A549 (cell line): ENCODE measurements at places on chromosomes 1 and 21. TPM values are rescaled to one million over a fixed set of nuclear protein-coding genes. Genes with fewer than 3 reads are reported as not detected.

GRCh38 chr1:2335721-2336455 is 55.5 kb downstream of the MORN1 start:
- DNase-seq: no peak

DNA sequence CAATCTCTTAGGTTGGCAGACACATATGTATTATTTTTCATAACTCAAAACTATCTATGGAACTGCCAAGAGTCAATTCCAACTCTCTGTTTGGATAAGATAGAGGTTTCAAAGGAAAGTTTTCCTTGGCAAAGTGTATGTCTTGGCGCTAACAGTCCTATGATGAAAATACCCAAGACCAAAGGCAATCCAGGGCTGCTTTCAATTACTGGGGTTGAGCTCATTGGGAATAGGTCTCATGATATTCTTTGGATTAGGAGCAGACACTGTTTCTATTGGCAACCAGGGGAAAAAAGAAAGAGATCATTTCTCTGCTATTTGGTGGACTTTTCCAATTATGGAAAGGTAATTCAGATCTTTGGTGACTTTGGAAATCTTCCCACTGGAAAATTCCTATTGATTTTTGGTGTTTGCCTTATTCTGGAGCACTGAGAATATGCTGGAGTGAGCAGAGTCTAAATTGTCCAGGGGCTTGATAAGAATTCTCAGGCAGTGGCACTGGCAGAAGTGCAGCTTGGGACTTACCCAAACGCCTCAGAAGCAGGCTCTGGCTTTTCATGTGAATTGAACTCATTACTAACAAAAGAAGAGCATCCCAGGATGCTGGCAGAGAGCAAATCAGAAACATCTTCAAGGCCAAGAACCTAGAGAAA is 20.4 kb upstream of the PLXNA2 start:
- no peak for DNase-seq

DNA sequence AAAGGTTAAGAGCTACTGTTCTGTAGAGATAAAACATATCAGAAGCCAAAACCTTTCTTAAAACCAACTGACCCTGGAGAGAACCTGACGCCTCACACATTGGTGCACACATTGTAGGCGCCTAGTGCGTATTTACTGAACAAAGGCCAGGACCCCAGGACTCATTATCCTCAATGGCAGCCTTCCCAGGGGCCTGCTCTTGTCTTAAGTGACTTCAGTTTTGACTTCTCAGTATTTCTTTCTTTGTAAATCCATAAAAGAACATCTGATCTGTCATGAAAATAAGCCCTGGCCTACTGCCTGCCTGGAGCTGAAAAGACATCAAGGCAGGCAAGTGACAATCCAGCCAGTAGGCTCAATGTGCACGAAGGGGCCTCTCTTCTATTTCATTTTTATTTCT is 27.6 kb downstream of the ABCA4 start:
- no peak for DNase-seq

DNA sequence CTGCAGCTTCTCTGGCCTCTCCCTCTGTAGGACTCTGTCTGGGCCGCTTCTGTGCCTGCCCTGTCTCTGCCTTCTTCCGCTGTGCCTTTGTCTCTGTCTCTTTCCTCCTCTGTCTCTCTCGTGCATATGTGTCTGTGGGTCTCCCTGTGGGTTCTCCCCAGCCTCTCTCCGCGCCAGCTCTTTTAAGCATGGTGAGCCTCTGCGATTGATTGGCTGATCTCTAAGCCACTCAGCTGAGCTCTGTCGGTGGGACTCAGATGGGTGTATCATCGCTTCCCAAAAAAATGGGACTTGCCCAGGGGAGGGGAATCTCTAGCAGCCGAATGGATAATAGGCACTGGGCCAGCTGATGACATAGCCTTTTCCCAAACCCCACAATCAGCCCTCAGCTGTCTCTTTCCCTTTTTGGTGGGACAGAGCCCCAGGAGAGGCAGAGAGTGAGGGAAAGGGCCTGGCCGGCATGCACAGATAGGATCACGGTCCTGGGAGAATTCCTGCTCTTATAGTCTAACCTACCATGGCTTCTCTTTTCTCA is at the start of gene ADAMTS4:
TSS of gene ADAMTS4 (minus strand) at position 158 of the 535 bp plus-strand sequence. CDS start 427 bp downstream, outside the sequence.
- no peak for DNase-seq

DNA sequence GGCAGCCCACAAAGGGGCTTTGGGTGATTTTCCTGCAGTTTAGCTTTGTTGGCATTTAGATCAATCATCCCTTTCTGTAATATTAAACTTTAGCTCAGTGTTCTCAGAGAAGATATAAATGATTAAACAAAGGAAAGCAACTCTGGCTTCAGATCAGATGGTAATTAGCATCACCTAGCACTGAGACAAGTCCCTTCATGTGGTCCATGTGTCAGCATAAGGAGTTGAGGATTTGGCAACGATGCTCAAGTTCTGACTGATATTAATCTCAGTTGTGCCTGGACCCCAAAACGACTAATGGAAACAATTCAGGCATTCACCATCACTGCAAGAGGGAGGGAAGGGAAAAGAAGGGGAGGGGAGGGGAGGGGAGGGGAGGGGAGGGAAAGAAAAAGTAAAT is 60.4 kb downstream of the SEC16B start:
- DNase-seq: no peak

DNA sequence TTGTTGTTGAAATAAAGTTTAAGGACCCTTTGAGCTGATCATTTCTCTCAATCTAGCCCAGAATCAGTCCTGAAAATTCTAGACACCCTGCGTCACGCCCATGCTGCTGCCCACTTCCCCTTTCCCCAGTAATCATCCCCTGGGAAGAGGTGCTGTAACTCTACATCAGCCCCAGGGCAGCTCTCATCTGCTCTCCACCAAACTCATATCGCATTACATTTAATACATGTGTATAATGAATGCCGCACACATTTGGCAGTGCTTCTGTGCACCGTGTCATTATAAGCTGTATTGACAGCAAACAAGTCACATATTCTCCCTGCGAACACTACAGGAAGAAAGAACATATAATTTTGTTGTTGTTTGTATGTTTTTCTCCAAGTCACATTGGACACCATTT is 539.7 kb upstream of the DAB1 start:
- no peak for DNase-seq

GRCh38 chr1:40818264-40818961 is 34.8 kb downstream of the KCNQ4 start:
- DNase-seq: no peak

DNA sequence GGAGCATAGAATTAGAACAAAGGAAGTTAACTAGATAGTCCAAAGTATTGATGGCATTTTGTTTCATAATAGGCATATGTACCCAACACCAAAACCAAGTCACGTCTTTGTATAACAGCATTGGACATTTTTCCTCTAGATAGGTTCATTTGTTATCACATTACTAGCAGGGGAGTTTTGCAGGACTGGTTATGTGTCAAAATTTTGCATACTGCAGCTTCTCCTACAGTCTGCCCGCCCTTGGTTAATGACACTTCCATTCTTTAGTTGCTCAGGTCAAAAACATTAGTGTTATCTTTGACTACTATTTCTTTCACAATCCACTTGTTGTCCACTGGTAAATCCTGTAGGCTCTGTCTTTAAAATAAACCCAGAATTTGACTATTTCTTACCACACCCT is 8.9 kb downstream of the CAPZA1 start:
- DNase-seq: no peak

DNA sequence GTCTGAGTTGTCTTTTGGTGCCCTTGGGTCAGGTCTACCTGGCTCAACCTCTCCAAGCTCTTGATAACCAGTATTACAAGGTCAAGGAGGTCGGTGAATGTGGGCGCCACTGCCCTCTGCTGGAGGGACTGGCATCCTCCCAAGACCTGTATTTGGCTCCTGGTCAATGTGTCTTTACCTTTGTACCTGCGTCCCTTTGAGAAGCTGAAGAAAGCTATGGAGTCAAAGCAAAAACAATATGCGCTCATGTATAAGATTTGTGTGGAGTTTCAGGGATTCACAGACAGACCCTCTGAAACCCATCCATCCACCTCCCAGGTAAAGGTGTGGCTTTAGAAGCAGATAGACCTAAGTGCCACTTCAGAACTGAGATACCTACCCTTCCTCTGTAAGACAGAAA is 61.8 kb upstream of the NBL1 start:
- peak; percentile 25 for DNase-seq

DNA sequence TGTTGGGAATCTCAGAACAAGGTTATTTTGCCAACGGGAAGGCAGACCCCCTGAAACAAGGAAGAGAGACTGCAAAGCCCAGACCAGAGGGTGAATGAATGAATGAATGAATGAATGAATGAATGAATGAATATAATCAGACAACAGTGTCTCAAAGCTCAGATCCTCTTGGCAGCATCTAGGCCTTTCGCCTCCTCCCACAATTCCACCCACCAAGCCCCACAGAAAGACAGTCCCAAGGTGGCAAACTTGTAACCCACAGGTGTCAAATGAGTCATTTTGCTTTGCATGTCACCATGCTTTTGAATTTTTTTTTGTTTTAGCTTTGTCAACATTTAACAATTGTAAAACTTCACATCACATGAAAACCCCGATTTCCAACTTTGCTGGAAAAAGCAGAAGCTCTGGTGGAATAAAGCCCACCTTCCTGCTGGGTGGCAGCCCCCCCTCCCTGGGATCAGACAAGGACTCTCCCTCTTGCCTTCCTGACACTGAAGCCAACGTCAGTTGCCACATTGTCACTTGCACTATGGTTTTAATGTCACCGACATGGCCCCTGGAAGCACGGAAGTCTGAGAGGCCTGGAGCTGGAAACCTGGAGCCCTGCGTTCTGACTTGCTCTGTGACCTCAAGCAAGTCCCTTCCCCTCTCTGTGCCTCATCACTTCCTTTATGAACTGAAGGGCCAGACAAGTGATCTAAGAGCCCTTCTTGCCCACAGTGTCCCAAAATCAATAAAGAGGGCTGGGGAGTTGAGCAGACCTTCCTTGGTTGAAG is 134.6 kb upstream of the RUNX3 start:
- no peak for DNase-seq

- peak; percentile 43 for DNase-seq
Measured at GRCh38 chr21:41641821-41642701, 124.8 kb downstream of the RIPK4 start.

GRCh38 chr1:209095627-209096595 is 487.6 kb upstream of the CAMK1G start:
- peak; percentile 64 for DNase-seq

- no peak for DNase-seq
Measured at GRCh38 chr1:224289396-224289795, 40.6 kb downstream of the NVL start.

- peak; percentile 83 for DNase-seq
Measured at GRCh38 chr1:9004700-9005394, 21.4 kb downstream of the SLC2A7 start.

DNA sequence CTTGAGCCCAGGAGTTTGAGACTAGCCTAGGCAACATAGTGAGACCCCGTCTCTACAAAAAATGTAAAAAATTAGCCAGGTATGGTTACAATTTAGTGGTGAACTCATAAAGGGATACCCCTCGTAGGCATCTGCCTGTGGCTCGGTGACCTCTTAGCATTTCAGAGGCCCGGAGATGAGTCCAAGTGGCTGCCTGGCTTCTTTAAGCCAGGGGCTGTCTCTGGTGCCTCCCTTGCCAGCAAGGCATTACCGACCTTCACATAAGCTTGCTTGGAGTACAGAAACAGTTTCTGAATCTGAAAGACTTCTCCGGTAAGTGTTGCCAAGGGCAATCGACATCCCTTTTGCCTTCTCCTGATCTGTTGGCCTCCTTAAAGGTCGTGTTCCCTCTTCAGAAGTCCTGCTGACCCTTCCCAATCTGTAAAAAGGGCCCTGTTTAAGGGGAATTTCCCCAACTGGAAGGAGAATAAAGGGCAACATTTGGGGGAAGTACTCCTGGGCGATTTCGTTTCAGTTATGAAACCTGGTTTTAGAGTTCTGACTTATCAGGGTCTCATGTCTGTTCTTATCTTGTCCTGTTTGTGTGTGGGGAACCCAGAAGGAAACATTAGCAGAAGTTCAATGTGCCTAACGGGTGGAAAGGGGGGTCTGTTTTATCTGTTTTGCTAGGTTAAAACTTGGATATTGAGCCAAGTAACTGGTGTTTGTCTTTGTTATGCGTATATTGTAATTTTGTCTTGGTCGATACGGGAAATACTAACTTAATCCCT is 32.9 kb downstream of the KIFAP3 start:
- DNase-seq: no peak

- no peak for DNase-seq
Measured at GRCh38 chr21:43006874-43007208, 32.5 kb downstream of the PKNOX1 start.

DNA sequence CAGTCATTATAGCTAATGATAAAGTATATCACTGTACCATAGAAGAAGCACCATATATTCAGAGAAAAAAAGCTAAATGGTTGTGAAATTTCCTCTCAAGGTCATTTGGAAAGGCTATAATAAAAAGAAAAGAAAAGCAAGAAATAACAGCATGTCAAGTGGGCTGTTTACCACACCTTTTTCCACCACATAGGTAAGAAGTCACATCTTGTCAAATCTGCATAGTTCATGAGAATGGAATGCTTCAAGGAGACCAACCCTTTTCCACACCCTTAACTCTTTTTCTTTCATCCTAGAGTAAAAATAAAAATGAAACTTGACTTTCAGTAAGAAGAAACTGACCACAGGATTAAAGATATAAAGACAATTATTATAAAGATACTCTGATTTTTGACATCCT is 91.2 kb downstream of the ATP6V1G3 start:
- no peak for DNase-seq

DNA sequence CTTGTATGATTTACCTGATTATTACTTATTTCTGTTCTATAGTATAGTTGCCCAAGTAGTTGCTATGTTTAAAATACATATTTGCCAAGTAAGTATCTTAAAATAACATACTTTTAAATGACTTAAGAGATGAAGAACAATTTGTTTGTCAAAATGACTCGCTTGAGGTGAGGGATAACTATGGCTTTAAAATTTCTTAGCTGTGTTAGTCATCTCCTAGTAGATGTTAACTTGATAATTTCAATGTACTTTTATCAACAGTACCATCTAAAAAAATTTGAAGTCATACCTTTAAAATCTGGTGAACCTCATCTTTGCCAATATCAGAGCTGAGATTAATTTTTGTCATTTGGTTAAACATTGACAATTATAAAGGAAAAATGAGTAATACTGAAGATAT is 37.7 kb downstream of the ODR4 start:
- DNase-seq: no peak

YTHDF2 gene
- polyA plus RNA-seq: 51.4 to 53.2 TPM (median 52.7 TPM) in 3 replicates

CCDC181 gene
- polyA plus RNA-seq: 0.14 to 0.26 TPM (median 0.20 TPM) in 3 replicates

LDLRAD1 gene
- polyA plus RNA-seq: not detected in 3 replicates

IL20 gene
- polyA plus RNA-seq: not detected in 3 replicates

SIK1 gene
- polyA plus RNA-seq: 12.2 to 17.7 TPM (median 14.0 TPM) in 3 replicates

RIMKLA gene
- polyA plus RNA-seq: 0.35 to 0.59 TPM (median 0.42 TPM) in 3 replicates

C1orf141 gene
- polyA plus RNA-seq: not detected in 3 replicates

ATAD3C gene
- not detected in 3 replicates for polyA plus RNA-seq

OR2T2 gene
- not detected in 3 replicates for polyA plus RNA-seq
